Panc1 (cell line): ENCODE measurements at places on chromosomes 12 and 14. TPM values are rescaled to one million over a fixed set of nuclear protein-coding genes. Genes with fewer than 3 reads are reported as not detected.

GRCh38 chr14:99347561-99347960 lies 75.6 kb upstream of the BCL11B start:
- no peaks in the 10 kb centered on the region for H3K4me1 ChIP-seq
- no peak overlapping the region for H3K4me3 ChIP-seq
- H3K27ac ChIP-seq, result no peak overlapping the region
- no peak for DNase-seq
- no peaks in the 10 kb centered on the region for H3K36me3 ChIP-seq

DNA sequence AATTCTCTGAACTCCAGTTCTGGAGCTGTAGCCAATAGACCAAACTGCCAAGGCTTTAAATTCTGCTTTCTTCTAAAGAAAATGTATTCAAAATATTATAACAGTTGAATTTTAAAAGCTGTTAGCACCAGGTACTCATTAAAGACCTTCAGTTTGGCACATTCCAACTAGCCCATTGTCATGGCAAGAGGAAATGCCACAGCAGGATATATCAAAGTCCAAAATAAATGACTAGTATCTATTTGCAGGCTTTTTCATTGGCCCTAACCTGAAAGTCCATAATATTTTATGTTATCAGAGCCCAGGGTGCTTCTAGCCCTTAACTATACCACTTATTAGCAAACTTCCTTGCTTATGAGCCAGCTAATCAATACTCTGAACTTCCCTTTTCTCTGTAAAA lies 3.1 kb upstream of the RIC8B start:
- H3K27me3 ChIP-seq, result no peaks in the 10 kb centered on the region; the same call in 1 of the 2 replicates
- H3K27ac ChIP-seq, result no peak overlapping the region
- H3K4me1 ChIP-seq, result peaks cover 19% of the 10 kb centered on the region
- no peak for DNase-seq
- H3K36me3 ChIP-seq, result peaks cover 4% of the 10 kb centered on the region; the same call in 1 of the 2 replicates

DNA sequence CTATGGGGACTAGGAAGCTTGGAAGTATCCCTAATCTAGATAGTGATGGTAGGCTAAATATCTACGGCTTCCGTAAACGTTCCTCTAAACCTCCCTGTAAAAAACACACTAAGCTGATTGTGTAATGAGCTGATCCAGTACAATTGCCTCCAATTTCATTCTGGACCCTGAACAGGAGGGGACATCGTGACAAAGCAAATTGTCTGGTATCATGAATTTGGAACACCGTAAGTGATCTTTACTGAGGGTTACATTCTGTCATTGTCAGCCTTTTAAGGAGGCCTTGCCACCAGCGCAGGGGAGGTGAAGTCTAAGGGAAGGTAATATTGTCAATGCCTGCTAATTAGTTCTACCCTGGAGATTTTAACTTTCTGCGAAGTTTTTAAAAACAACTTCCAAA lies 487 bp upstream of the MGST1 start:
- H3K36me3 ChIP-seq, result no peaks in the 10 kb centered on the region; the same call in 1 of the 2 replicates
- H3K4me1 ChIP-seq, result peaks cover 4% of the 10 kb centered on the region; the same call in 1 of the 2 replicates
- peak overlapping the region; percentile 64 for H3K4me3 ChIP-seq

GRCh38 chr12:88546226-88546625 lies 34.0 kb downstream of the KITLG start:
- no peak for DNase-seq
- H3K27ac ChIP-seq, result no peak overlapping the region
- no peaks in the 10 kb centered on the region for H3K36me3 ChIP-seq
- no peak overlapping the region for H3K4me3 ChIP-seq
- no peaks in the 10 kb centered on the region for H3K27me3 ChIP-seq

GRCh38 chr12:67788118-67788517 lies 139.6 kb downstream of the DYRK2 start:
- no peaks in the 10 kb centered on the region for H3K36me3 ChIP-seq
- no peaks in the 10 kb centered on the region for H3K4me1 ChIP-seq
- DNase-seq, result no peak
- no peaks in the 10 kb centered on the region for H3K27me3 ChIP-seq
- no peak overlapping the region for H3K4me3 ChIP-seq
- no peak overlapping the region for H3K27ac ChIP-seq

Gene AGAP2
- 0.49 TPM for total RNA-seq

Gene RAD9B
- 0.98 TPM for total RNA-seq

Gene ADCY6
- total RNA-seq, result 24.1 TPM

Gene KLRK1
- 0.95 TPM for total RNA-seq

Gene TAS2R7
- total RNA-seq, result not detected

Gene OAS2
- 2.7 TPM for total RNA-seq
